ENCODE measurements at places on chromosomes 5 and 9. TPM values are rescaled to one million over a fixed set of nuclear protein-coding genes. Genes with fewer than 3 reads are reported as not detected.

CHSY3 gene
- total RNA-seq, result 0.85 TPM

LCP2 gene
- 3.9 TPM for total RNA-seq

DNA sequence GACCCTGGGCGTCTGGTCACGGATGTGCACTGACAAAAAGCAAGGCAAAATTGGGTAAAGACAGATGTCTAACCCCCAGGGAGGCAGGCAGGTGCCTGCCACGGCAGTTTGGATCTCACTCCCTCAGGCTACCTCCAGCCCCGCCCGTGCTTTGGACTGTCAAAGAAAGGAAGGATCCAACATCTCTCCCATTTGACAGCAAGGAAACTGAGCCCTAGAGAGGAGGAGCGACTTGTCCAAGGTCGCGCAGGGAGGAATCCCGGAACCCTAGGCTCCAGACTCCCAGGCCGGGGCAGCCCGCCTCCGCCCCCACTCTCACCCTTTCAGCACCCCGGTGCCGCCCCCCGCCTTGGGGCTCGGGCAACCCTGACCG lies 376 bp downstream of the GOLGA1 start:
- DNase-seq, result no peak

DNA sequence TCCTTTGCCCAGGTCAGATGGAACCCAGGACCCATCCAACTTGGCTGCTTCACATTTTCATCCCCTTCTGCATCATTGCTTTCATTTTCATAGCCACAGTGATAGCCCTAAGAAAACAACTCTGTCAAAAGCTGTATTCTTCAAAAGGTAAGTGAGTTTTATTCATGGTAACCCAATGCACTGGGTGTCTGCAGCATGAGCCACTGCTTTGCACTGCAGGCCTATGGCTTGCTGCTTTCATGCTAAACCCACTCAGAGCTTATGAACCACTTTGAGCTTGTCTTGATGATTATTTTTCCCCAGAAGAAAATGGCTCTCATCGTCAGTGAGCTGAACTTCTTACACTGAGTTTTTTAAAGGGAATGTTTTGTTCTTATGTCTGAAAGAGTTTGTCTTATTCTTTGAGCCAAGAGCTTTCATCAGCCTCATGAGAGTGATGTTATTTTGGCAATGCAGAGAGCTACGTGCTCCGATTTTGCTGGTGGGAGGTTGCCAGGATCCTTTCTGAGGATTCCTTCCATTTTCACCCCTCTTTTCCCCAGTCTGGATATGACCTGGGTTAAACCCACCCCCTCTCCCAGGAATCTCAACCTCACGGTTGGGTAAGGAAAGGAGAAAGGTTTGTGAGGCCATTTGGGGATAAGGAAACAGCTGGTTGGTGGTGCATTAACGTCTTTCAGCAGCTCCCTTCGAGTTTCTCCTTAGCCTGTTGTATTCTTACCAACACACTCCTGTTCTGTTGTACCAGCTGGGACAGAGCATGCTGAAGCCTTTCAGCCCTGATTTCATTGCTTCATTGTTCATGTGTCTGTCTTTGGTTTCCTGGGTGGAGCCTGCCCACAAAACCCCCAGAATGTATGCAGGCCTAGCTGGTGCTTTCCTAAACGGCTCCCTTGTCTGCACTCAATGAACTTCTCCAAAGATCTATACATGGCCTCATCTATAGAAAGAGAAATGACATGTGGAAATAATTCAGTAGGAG lies 47.6 kb downstream of the PDCD1LG2 start:
- DNase-seq, result no peak

DNA sequence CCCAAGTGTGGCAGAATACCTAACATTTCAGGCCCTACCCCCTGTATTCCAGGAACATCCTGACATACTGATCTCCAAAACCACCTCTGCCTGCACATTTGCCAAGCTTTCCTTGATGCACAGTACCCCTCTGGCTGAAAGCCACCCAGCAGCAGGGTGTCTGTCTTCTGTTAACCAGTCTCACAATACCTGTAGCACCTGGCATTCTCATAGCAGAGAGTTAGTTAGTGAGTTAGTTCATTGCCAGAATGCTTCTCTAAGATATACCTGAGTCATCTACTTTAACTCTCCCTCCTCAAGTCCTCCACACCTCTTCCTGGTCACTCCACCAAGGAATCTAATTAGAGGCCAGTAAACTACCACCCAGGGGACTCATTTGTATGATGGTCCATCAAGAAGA lies 46.1 kb upstream of the IL7R start:
- DNase-seq, result no peak

GRCh38 chr5:139291051-139291450 lies 2.5 kb upstream of the MATR3 start:
- DNase-seq, result no peak

- no peak for DNase-seq
Observed at GRCh38 chr9:133057006-133057405, 4.8 kb upstream of the CEL start.

GRCh38 chr5:157550663-157551062 lies 24.9 kb downstream of the ADAM19 start:
- no peak for DNase-seq

DNA sequence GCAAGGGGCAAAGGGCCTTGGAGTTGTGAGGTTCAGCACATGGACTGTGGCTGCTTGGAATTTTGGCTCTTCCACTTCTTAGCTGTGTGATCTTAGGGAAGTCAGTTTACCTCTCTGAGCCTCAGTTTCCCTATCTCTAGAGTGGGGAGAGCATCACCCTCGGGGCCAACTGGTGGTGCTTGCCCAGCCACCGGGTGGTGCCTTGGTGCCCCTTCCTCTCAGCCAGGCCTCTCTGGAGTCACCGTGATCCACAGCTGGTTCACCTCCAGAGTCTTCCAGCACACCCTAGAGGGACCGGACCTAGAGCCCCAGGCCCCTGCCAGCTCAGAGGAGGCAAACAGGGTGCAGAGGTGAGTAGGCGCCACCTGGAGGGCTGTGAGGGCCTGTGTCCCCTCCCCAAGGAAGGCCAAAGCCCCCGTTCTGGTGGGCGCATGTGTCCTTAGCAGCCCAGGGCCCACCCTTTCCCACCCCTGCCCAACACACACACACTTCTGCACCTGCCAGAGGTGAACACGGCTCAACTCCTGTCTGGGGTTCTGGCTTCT lies 7.7 kb downstream of the ADGRD2 start:
- no peak for DNase-seq

OLFML2A gene
- total RNA-seq, result 41.1 TPM

OMD gene
- total RNA-seq, result 6.4 TPM

GRCh38 chr5:67272453-67273130 lies 76.0 kb upstream of the CD180 start:
- no peak for DNase-seq

DNA sequence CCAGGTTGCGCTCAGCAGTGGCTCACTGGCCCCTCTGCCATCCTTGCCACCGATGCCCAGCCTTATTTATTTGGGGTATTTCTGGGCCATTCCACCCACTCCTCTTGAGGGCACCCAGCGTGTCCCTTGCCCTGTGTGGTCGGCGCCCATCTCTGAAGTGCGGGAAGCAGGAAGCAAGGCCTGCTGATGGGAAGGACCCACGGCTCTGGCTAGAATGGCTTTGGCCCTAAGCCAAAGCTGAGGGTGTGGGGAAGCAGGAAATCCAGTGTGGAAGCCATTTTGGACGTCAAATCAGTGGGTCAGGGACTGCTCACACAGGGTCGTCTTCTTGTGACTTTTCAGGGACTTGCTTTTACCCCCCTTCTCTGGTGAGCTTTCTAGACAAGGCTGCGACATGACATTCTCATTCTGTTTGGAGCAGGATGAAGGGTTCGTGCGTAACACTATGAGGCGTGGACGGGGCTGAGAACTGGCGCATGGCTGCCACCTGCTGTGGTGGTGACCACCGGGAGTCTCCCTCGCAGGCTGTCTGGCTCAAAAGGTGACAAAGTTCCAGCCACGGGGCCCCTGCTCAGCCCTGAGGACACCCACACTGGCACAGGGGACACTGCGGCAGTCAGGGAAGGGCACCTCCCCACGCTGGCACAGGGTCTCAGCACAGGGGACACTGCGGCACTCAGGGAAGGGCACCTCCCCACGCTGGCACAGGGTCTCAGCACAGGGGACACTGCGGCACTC lies 50.7 kb upstream of the NKD2 start:
- DNase-seq, result no peak

LCN9 gene
- not detected for total RNA-seq

- no peak for DNase-seq
Observed at GRCh38 chr5:136216230-136216629, 23.3 kb upstream of the SMIM32 start.

ANKRD55 gene
- total RNA-seq, result 0.27 TPM

Measured in left ventricle myocardium inferior (tissue), 1 donor.